KBM-7 (cell line): ENCODE measurements at places on chromosomes 12 and 14.

DNA sequence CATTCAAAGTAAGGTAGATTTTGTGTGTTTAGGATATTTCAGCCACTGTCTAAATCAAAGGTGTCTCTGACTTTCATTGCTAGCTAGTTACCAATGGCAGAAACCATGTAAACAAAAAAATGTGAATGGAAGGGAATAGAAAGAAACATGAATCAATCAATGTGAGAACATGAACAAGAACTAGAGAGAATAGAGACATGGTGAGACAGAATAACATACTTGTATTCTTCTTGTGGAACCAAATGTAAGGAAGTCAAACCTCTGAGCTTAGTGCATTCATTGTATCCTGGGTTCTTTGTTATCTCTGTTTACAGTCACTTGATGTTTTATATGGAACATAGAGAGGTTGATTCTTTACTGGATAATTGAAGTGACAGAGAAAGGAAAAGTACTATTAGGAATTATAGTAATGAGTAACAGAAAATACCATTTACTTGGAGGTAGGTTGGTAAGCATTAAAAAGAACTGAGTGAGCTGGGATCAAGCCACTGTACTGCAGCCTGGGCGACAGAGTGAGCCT lies 2.6 kb upstream of the WNK1 start:
- DNase-seq, result no peak

- DNase-seq, result no peak
Measured at GRCh38 chr12:78571953-78572352, 292.6 kb upstream of the SYT1 start.

DNA sequence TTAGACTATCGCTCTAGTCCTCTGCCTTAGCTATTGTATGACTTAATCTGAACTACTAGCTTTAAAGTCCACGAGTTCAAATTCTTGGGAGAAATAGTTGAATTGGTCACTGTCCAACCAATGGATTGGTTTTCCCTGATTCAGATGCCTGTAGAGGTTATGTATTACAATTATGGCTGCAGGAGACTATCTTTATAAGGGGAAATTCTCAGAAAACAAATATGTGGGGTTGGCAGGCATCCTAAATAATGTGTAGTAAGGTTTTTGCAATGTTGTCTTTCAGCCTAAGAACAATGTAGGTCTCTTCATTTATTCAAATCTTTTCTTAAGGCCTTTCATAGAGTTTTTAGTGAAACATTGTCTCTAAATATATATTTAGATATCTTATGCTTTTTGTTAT lies 26.9 kb downstream of the MYRFL start:
- no peak for DNase-seq

GRCh38 chr14:99774556-99775307 lies 18.5 kb upstream of the EML1 start:
- no peak for DNase-seq

- DNase-seq, result no peak
Measured at GRCh38 chr14:22252686-22253085, 336.3 kb downstream of the DAD1 start.

DNA sequence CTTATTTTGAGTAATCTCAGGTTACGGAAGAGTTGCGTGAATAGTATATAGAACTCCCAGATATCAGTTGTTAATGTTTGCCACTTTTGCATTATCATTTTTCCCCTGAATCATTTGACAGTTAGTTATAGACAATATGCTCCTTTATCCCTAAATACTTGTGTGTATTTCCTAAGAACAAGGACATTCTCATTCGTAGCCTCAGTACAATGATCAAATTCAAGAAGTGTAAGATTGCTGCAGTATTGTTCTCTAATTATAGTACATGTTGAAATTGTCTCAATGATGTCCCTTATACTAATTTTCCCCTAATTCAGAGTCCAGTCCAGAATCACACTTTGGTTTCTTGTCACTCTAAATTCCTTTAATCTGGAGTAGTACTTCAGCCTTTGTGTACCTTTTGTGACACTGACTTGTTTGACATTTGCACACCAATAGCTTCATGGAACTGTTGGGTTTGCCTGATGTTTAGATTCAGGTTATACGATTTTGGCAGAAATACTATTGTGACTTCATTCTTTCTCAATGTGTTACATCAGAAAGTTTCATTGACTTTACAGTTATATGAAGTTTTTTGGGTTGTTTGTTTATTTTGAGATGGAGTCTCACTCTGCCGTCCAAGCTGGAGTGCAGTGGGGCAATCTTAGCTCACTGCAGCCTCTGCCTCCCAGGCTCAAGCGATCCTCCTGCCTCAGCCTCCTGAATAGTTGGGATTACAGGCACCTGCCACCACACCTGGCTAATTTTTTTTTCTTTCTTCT lies 13.1 kb downstream of the DYNC1H1 start:
- no peak for DNase-seq
